ENCODE measurements at places on chromosomes 12 and 14.

DNA sequence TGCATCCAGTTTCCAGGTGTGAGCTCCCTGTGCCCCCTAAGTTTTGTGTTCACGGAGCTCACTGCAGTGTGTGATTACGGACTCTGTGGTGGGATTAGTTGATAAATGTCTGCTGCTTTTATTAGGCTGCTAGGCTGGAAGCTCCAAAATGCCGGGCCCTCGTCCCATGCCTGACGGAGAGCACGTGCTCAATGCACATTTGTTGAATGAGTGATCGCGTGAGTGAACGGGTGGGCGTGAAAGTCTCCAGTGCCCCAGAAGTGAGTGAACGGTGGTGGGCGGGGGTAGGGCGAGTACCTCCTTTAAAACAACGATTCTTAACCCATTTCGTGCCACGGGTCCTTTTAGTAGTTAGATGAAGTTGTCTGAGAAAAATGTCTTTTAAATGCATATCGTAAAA is 175.5 kb downstream of the AACS start:
- no peak for DNase-seq

GRCh38 chr12:132516095-132517012 is 26.4 kb downstream of the FBRSL1 start:
- no peak for DNase-seq

GRCh38 chr14:63508033-63508432 is 35.1 kb downstream of the PPP2R5E start:
- no peak for DNase-seq

DNA sequence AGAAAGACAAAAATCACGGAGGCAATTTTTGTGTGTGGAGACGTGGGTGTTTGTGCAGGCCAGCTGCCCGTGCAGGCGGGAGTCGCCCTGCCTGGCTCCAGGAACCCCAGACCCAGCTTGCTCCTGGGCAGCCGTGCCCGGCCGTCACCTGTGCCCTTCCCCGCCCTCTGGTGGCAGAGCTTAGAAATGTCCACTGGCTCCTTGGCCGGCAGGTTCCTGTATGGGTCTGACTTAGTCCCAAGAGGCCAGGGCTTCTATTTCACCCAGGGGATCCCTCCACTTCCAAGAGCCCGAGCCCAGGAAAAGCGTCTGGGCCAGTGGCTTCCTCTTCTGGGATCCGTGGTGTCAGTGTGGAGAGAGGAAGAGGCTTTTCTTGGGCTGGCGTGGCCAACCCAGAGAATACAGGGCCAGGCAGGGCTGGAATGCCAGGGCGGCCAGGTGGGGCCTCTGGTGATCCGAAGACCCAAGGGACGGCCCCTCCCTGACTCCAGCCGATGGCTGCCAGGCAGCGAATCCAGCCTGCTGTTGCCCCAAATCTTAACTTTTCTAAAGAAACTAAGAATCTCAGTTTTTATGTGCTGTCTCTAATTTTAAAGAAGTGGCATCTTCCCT is 120.9 kb downstream of the TMEM132C start:
- DNase-seq, result peak; percentile 69

GRCh38 chr14:84850595-84850994 is 679.3 kb upstream of the FLRT2 start:
- DNase-seq, result no peak

DNA sequence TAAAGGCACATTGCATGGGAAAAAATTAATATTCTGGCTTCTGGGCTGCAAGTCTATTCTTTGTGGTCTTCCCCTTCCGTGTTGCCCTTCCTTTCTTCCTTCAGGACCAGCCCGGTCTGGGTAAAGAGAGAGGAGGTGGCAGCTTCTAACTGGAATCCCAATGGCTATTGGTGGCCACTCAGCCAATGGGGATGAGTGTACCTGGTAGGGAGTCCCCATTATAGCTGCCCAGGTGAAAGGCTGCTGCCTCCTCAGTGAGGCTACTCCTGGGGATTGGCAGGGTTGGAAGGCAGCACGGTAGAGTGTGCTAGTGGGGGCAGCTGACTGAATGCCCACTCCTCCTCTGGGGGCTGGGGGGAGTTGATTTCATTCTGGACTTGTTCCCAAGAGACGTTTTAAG is 112.6 kb downstream of the RBM19 start:
- DNase-seq, result no peak

DNA sequence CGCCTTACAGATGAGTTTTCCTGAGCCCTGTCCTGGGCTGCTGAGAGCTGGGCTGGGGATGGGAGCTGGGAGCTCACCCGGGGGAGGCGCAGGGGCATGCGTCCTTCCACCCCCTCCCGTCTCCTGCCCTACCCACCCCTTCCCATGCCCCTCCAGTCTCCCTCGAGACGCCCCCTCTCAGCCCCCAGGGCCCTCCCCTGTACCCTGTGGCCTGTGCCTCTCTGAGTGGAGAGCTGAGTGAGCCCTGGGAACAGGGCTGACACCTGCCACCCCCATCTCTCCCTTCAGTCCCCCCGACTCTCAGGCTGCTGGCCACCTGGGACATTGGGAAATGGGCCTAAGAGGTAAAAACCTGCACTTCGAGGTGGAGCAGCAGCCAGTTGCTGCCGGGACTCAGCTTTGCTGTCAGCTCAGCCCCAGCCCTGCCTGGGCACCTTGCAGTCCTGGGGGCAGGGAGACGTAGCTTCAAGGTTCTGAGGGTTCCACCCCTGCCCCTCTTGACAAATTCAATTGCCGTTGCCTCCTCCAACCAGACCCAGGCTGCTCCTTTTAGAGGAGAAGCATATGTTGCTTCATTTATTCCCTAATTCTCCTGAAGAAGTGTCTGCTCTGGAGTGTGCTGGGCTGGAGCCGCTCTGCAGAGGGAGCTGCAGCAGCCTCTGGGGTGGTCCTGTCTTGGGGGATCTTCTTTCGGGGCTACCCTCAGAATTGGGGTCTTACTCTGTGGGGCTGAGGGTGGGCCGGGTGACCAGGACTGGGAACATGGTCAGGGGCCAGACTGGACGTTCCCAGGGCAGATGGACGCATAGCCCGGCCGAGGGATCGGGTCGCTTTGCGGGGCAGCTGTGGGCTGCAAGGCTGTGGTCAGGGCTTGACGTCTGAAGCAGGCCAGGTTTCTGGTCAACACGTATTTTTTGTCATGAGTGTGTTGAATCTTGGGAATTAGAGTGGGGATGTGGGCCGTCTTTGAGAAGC is 141.4 kb downstream of the ADGRD1 start:
- DNase-seq, result no peak

DNA sequence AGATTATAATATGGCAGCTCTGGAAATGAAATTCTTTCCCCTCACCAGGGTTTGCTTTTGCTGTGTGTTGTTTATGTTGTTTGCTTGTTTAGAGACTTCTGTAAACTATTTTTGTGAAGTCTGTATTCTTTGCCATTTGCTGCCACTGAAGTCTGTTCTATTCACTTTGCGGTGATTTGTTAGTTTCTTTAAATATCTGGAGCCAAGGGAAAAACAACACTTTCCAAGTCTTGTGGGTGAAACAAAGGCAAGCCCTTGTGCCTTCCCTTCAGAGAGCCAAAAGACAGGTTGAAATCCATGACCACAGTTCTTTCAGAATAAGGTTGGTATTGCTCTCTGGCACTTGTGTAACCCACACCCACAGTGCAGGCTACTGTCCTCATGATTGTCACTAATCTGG is 59.5 kb upstream of the RNU6-7 start:
- no peak for DNase-seq

DNA sequence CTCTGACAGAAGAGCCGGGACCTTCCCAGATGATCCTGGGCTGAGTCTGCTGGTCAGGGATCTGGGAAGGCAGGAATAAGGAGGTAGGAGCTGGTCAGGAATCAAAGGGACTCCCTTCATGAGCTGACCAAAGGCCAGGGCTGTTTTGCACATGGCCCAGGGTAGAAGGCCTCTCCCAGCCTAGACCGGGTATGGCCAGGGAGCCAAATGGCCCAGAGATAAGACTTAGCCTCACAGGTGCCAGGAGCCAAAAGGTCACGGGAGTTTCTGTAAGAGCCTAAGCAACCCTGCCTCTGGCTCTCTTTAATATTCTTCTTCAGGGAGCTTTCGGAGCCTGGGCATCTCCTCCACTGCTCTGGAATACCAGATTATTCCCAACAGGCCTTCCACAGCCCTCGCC is 191.3 kb upstream of the PWP1 start:
- DNase-seq, result no peak

DNA sequence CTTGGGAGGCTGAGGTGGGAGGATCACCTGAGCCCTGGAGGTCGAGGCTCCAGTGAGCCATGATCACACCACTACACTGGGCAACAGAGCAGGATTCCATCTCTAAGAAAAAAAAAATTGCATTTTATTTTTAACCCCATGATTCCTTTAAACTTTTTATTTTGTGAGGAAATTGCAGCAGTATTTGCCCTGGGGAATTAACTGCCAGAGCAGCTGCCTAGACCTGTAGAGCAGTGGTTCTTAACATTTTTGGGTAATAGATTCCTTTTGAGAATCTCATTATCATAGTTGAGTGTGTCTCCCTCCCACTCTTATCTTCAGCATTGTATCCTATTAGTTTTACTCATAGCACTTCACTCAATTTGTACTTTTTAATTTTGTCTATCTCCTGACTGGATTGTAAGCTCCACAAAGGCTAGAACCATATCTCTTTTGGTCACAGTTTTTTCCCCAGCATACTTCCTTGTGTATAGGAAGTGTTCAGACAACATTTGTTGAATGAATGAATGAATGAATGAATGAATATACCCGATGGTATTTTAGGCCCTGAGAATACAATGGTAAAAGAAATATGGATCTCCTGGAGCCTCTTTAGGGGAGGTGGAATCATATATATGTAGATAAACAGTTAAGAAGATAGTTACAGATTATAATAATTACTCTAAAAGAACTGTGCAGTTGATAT is 40.6 kb downstream of the BRMS1L start:
- DNase-seq, result no peak

DNA sequence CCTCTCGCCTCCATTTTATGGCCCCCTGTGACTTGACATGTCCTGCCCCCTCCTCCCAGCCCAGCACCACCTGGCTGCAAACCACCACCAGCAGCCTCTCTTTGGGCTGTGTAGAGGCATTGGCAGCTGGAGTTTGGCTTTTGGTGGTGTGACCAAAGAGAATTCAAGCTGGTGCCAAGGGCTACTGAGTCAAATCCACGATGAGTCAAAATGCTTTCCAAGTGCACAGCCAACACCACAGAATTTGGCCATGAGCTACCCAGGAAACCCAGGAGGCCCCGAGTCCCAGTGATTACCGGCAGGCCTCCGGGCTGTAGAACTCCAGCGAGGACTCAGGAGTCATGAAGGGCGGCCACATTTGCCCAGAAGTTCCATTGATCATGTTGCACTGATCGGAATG is 53.8 kb downstream of the SCARB1 start:
- DNase-seq, result no peak

DNA sequence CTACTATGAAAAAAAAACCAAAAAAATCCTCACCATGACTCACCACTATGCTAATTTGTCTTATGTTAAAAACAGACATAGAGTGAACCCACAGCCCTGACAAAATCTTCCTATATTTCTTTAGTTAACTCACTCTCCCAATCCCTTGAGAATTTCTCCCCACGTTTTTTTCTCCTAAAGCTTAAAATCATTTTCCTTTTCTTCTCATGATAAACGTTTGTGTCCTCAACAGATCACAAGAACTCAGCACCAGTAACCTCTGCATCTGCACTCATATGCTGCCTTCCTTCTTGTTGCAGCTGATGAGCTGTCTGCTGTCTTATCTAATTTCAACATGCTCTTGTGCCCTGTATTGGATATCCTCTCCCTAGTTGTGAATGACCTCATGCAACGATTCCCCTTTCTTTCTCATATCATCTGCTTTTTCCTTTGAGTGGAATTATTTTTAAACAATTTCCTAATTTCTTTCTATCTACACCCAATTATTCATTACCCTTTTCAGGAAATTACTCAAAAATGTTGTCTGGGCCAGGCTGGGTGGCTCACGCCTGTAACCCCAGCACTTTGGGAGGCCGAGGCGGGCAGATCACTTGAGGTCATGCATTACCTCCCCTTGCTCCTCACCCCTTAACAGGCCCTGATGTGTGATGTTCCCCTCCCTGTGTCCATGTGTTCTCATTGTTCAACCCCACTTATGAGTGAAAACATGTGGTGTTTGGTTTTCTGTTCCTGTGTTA is 427.5 kb upstream of the MGAT4C start:
- no peak for DNase-seq

- DNase-seq, result peak; percentile 46
Observed at GRCh38 chr14:24605435-24606190, 3.9 kb downstream of the GZMH start.

DNA sequence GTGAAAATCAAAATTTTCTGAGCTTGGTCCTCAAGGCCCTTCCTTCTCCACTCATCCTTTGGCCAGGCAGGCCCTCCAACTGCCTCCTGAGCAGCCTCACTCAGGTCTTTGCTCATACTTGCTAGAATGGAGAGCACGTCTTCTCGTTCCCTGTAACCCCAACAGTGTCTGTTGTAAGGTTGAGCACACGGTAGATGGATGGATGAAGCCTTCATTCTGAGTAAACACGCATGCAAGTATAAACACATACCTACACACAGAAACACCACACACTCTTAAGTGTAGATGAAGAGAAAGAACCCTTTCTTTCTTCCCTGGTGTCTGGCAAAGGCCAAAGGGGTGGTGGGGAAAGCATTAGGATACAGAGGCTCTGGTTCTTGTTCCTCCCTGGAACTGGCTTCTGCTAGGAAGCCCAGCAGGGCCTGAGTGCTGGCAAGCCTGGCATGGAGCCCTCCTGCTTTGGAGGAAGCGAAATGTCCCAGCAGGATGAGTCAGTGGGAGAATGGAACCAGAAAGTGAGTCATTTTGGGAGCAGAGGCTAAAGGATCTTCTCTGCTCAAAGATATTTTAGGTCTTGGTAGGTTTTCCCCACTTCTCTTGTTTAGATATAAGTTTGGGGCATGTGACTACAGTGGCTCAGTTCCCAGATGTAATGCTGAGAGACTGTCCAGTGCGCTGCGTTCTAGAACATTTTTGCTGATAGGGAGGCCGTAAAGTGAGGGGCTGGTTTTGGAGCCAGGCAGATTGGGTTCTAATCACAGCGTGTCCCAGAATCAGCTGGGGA is 127.4 kb downstream of the CACNA1C start:
- no peak for DNase-seq

GRCh38 chr14:91254461-91254860 is 10.0 kb upstream of the GPR68 start:
- DNase-seq, result no peak

GRCh38 chr14:74176400-74176793 is 62.9 kb upstream of the VSX2 start:
- no peak for DNase-seq
